Dermis blood vessel endothelial cell (primary cell): ENCODE measurements at places on chromosomes 5 and 9.

DNA sequence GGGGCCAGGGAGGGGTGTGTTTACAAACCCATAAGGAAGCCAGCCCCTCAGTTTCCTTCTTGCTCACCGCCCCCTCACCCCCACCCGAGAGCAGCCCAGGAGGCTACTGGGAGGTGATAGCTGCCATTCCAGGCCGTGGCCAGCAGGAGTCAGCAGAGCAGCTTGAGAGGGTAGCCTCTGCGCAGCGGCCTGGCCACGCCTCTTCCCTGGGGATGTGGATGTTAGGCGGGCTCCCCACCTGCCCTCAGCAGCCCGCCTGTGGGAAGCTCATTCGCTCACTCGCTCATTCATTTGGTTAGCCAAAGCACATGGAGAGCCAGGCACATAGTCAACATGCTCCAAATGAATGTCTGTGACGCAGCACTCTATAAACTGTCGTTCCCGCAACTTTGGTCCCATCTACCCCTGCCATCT lies 6.1 kb upstream of the DPM2 start:
- peak; percentile 90 for DNase-seq

GRCh38 chr5:16929831-16930230 lies 6.3 kb downstream of the MYO10 start:
- DNase-seq, result no peak

DNA sequence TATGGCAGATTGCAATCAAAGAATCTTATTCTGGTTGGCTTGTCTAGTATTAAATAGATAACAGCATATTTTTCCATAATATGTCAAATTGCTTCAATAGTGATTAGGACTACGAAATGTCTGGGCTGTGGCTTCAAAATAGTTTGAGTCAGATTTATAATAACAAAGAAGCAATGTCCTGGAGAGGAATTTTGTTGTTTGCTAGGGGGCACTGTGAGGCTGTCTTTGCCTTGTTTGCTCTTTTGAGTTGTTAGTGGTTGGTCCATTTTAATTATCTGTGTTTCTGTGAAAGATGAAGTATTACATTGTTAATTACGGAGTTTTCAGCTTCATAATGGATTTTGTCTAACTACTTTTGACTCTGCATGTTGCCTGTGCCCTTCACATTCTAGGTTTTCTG lies 713.6 kb downstream of the TLE4 start:
- DNase-seq, result no peak

- DNase-seq, result no peak
Measured at GRCh38 chr9:134680393-134681060, 38.9 kb downstream of the COL5A1 start.

- DNase-seq, result no peak
Measured at GRCh38 chr5:67005737-67006499, 190.7 kb downstream of the CD180 start.

- no peak for DNase-seq
Measured at GRCh38 chr5:79962575-79963222, 28.4 kb downstream of the MTX3 start.

- DNase-seq, result peak; percentile 11
Measured at GRCh38 chr5:160089531-160089930, 29.7 kb downstream of the PWWP2A start.

- no peak for DNase-seq
Measured at GRCh38 chr9:124503713-124504529, 3.3 kb downstream of the NR5A1 start.

GRCh38 chr9:7403839-7404487 lies 395.6 kb downstream of the DMAC1 start:
- no peak for DNase-seq
